LHCN-M2 (cell line): ENCODE measurements at places on chromosomes 5 and 9. TPM values are rescaled to one million over a fixed set of nuclear protein-coding genes. Genes with fewer than 3 reads are reported as not detected.

DNA sequence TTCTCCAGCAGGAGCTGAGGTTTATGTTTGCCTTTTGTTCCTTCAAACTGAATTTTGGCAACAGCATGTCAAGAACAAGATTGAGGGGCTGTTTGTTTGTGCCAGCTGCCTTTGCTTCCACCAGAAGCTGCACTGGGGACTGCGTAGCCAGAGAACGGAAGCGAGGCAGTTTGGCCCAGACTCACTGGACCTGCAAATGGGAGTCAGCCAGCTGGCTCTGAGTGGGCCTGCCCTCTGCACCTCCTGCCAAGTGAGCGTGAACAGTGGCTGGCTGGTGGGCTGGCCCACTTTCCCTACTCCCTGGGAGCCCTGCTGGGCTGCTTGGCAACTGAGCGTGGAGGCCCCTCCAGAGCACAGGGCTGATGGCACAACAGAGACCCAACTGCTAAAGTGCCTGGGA, 111.6 kb downstream of the GALNT10 start:
- DNase-seq = no peak

OCLN gene
- total RNA-seq = 0.06 TPM in 2 replicates

DAPK1 gene
- 19.7 and 26.6 TPM in 2 replicates for total RNA-seq

DNA sequence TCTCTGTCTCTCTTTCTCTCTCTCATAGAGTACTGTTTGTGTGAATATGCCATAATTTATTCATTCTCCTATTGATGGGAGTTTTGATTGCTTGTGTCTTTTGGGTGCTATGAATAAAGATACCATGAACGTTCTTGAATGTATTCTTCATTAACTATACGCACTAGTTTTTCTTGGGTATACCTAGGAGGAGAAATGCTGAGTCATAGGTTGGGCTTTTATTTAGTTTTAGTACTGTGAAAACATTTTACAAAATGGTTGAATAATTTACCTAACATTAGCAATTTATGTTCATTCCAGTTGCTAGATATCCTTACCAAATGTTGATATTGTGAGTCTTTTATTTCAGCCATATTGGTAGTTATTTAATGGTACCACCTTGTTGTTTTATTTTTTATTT, 192.5 kb downstream of the NPR3 start:
- no peak for DNase-seq

- no peak for DNase-seq
Measured at GRCh38 chr5:109650493-109650892, 39.2 kb upstream of the MAN2A1 start.

DNA sequence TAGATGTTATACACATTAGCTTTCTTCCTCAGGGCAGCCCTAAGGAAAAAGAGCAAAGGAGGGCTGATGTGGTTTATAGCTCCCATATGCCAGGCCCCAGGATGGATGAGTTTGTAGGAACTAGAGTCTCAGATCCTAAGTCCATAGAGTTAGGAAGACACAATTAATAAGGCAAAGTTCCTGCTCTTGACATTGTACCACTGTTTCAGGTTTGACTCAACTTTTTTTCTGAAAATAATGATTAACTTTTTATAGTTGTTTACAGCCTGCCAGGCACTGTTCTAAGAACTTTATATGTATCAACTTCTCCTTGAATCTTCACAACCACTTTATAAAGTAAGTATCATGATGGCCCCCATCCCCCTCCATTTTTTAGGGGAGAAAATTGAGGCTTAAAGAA, 339.5 kb downstream of the PDE4D start:
- no peak for DNase-seq

- no peak for DNase-seq
Measured at GRCh38 chr5:96528826-96529474, 95.9 kb upstream of the PCSK1 start.

GRCh38 chr9:77125665-77126064, 51.7 kb upstream of the VPS13A start:
- peak; percentile 4 for DNase-seq

GRCh38 chr9:125525921-125526631, 180.9 kb downstream of the MAPKAP1 start:
- DNase-seq = peak; percentile 74

- DNase-seq = no peak
Measured at GRCh38 chr5:143236682-143237081, 166.8 kb downstream of the NR3C1 start.

- no peak for DNase-seq
Measured at GRCh38 chr5:58986281-58986680, 403.4 kb downstream of the RAB3C start.

- peak; percentile 80 for DNase-seq
Measured at GRCh38 chr5:116502616-116503015, 72.0 kb downstream of the SEMA6A start.

- DNase-seq = no peak
Measured at GRCh38 chr9:124394167-124394566, 21.1 kb downstream of the PSMB7 start.

- DNase-seq = peak; percentile 79
Measured at GRCh38 chr5:92401492-92401891, 1018.4 kb upstream of the ARRDC3 start.

- peak; percentile 10 for DNase-seq
Measured at GRCh38 chr9:120235081-120235480, 344.9 kb downstream of the CDK5RAP2 start.

DNA sequence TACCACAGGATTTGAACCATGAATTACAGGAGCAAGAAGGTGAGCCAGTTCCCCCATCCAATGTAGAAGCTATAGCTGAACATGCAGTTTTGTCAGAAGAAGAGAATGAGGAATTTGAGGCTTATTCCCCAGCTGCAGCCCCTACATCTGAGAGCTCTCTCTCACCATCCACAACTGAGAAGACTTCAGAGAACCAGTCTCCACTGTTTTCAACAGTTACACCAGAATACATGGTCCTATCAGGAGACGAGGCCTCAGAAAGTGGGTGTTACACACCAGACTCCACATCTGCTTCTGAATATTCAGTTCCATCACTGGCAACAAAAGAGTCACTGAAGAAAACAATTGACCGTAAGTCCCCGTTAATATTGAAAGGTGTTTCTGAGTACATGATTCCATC, 40.9 kb downstream of the CMYA5 start:
- DNase-seq = no peak

DNA sequence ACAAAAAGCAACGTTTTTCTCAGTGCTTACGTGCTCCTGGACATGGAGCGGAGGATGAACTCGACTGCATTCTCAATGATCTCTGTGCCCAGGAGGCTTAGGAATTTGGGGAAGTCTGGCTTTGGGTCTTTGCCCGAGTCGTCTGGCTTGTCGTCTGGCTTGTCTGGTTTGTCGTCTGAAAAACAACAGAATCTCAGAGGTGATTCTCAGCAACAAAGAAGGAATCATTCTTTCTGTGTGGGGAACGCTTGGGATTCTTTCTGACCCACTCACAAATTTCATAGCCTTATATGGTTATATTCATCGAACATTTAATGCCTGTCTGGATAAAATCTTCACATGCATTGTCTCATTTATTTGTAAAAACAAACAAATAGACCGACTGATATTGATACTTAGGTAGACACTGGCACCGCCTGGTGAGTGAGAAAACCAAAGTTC, 4.7 kb downstream of the C5orf46 start:
- no peak for DNase-seq

- DNase-seq = no peak
Measured at GRCh38 chr5:97400537-97400936, 217.5 kb upstream of the RIOK2 start.

DNA sequence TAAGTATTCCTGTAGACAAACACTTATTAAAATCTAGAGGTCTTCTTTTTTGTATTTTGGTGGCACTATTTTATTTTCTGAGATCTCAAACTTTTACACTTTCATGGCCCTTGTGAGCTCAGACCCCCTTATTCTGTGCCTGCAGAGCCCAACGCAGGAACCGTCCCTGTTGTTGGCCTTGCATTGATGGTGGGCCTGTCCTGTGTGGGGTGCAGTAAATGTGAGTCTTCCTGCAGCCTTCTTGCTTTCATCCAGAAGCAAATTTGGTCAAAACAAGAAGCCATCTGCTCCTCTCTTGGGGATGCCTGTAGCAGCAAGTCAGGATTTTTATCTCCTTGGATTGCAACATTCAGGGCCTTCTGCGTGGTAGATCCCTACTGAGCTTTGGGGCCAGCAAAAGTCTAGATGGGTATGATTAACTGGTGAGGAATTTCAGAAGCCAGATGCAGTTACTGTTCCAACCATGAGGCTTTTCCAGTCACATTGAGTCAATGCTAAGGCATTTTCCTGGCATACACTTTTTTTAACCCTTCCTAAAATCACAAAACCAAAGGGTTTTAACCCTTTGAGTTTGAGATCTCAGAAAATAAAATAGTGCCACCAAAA, 31.7 kb downstream of the BASP1 start:
- DNase-seq = peak; percentile 97

PCDHB5 gene
- total RNA-seq = 0.63 and 1.1 TPM in 2 replicates

DNA sequence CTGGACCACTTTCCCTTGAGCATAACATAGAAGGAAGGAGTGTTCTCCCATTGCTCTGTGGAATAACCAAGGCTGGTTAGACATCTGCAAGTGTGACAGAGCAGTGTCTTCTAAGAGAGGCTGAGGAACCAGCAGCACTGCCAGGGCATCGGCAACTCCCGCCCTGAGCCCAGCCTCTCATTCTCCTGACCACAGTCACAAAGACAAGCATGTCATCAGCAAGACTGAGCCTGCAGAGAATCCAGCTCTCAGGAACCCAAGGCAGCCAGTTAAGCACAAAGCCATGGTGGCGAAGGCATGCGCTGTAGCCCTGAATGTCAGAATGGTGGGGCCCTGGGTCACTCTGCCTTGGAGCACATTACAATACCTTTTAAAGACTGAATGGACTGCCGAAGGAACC, 253.9 kb downstream of the AGTPBP1 start:
- no peak for DNase-seq

CARD6 gene
- 3.2 and 4.1 TPM in 2 replicates for total RNA-seq

DNA sequence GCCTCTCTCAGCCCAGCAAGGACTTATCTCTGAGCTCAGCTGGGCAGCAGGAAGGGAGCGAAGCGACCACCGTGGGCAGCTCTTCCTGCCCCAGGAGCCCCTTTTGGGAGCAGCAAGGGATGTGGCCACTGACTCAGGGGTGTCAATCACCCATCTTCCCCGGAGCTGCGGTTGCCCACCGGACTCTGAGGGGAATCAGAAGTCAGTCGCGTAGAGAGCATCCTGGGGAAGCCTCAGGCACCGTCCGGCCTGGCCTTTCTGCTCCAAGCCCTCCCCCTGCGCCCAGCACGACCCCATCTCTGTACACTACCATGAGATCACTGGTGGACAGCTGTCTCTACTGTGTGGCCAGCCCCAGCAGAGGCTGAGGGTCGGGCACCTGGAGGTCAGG, 24.6 kb downstream of the GFI1B start:
- DNase-seq = no peak

DNA sequence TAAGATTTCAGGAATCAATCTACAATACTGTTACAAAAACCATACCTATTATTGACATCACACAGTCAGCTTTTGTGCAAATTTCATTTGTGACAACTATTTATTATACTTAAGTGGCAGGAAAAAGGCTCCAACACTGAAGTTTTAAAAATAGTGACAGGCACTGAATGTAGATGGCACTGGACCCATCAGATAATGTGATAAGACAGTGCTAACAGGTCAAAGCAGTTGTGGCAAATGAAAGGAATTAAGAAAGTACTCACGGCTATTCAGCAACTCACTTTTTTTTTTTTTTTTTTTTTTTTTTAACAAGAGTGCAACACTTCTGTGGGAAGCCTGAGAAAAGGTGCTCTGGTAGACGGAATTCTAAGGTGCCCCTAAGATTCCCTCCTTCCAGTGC, 115.0 kb upstream of the MEF2C start:
- DNase-seq = no peak

DNA sequence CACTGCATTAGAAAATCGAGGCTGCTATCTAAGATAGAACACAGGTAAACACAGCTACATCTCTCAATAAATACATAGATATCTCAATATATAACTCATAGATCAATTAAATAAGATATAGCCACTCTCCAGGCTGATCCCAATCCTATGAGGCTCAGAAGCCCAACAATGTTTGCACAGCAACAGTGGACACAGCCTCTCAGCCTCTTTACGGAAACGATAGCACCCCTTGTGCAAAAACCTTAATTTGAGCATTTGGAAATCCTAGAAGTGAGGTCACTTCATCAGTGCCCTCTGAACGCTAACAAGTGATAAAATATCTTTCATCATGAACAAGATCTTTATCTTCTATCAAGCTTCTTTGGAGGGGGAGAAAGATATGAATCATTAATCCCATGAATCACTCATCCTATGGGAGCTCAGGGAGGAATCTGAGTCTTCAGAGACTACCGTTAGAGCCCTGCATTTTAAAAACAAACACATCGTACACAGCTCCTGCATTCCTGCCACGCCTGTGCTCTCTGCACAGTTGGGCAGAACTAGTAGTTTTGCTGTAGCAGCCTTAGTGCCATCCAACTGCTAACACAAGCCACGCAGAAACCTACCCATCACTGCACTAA, 71.4 kb downstream of the MED27 start:
- peak; percentile 92 for DNase-seq

- no peak for DNase-seq
Measured at GRCh38 chr5:128304791-128305190, 221.2 kb downstream of the SLC12A2 start.

DNA sequence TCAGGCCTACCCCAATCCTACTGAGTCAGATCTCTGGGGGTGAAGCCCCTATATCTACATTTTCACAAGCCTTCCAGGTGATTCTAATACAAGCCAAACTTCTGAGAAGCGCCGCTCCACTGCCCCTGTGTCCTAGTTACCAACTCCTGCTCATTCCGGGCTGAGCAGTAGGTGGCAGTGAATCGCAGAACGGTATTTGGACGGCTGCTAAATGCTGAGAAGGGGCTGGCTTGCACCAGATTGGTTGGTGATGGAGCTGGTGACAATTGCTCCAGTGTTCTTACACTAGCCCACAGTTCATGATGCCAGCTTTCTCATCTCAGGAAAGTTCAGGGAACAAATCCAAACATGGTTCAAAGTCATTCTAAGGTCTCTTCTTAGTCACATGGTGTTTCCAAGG, 31.1 kb upstream of the FGF1 start:
- DNase-seq = peak; percentile 58

DCP2 gene
- 12.9 and 14.1 TPM in 2 replicates for total RNA-seq

RIOK2 gene
- 20.2 and 29.9 TPM in 2 replicates for total RNA-seq

- DNase-seq = no peak
Measured at GRCh38 chr5:3372289-3372688, 223.3 kb upstream of the IRX1 start.

GRCh38 chr9:85615792-85616191, 126.0 kb downstream of the AGTPBP1 start:
- no peak for DNase-seq

GRCh38 chr5:148816357-148816756, 10.1 kb upstream of the ADRB2 start:
- no peak for DNase-seq

GRCh38 chr5:29230591-29230990, 1962.9 kb upstream of the CDH6 start:
- DNase-seq = no peak

GRCh38 chr9:115640887-115641286, 512.7 kb upstream of the PAPPA start:
- DNase-seq = peak; percentile 86

- DNase-seq = no peak
Measured at GRCh38 chr5:53900677-53901076, 340.2 kb downstream of the NDUFS4 start.

DNA sequence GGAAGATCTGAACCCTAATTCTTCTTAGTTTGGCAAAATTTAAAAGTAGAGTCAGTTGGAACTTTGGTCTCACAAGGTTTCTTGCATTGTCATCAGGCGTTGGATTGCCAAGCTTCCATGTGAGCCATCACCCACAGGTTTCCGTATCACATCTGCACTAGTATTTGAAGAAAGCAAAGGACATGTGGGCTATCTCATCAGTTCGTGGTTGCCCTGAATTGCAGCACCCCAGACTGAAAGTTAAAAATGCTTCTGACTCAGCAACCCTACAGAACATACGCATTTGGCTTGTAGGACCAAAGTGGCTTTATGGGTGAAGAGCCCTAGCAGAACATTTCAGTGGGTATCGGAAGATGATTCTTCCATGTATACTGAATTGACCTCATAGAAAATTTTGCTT, 358.0 kb downstream of the ENC1 start:
- DNase-seq = no peak

NR5A1 gene
- not detected in 2 replicates for total RNA-seq
